ENCODE measurements at places on chromosomes 7 and 10. TPM values are rescaled to one million over a fixed set of nuclear protein-coding genes. Genes with fewer than 3 reads are reported as not detected.

DNA sequence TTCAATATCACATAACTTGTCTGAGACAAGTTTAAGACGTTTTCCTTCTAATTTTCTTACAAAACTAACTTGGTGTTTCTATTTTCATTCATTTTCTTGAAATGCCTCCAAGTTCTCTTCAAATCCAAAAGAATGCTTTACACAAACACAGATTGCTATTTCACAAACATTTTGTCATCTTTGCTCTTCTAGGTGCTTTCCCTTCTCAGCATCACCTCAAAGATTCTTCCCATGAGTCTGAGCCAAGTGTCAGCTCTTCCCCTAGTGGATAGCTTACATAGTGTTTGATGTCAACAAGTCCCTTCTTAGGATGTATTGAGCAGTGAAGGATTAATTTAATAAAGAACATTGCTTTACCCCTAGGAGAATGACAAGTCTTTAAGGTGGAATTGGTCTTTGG lies 38.1 kb upstream of the SEMA3A start:
- DNase-seq = no peak

Gene CLDN4
- under 0.01 TPM for total RNA-seq

DNA sequence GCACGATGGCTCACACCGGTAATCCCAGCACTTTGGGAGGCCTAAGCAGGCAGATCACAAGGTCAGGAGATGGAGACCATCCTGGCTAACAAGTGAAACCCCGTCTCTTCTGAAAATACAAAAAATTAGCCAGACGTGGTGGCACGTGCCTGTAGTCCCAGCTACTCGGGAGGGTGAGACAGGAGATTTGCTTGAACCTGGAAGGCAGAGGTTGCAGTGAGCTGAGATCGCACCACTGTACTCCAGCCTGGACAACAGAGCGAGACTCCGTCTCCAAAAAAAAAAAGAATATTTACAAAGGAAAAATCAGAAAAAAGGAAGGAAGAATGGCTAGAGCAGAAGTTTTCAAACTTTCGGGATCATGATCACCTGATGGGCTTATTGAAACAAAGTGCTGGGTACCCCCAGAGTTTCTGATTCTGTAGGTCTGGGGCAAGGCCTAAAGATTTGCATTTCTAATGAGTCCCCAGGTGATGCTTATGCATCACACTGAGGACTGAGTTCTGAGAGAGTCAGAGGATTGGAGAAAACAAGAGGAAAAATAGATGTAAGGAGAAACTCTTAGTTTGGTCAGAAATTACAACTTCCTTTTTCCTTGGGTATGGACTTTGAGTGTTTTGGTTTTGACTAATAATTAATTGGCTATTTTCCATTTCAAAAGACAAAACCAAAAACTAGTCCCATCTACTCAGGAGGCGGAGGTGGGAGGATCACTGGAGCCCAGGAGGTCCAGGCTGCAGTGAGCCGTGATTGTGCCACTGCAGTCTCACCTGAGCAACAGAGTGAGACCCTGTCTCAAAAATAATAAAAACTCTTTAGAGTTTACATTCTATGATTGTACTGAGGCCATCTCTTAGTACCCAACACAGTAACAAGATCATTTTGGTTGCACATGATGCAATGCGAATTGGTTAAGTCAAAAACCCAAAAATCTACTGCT lies 14.4 kb downstream of the MARCHF5 start:
- DNase-seq = no peak

Gene KLHL7
- 18.3 TPM for total RNA-seq

- no peak for DNase-seq
These were observed 290.7 kb downstream of the HDAC9 start for GRCh38 chr7:18786196-18786727.

DNA sequence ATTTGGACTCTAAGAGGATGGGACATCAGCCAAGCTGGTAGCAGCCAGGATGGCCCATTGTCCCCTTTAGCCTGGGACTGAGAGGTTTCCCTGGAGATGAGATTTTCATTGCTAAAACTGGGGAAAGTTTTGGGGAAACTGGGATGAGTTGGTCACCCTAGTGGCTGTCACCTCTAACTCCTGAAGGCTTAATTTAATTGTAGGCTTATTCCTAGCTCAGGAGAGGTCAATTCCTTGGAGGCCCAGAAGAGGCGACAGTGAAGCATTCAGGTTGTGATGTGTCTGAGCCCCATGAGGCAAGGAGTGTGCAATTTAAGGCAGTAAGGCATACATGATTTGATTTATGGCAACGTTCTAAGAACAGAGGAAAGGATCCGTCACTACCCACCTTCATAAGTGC lies 24.9 kb upstream of the JAZF1 start:
- DNase-seq = no peak

Data from hematopoietic multipotent progenitor cell (in vitro differentiated cells).